ENCODE measurements at places on chromosomes 7 and 10.

GRCh38 chr7:5495581-5496375, 72.1 kb upstream of the TNRC18 start:
- DNase-seq: no peak
- no peak overlapping the region for H3K4me3 ChIP-seq
- H3K4me1 ChIP-seq: peaks cover 21% of the 10 kb centered on the region
- peaks cover 20% of the 10 kb centered on the region for H3K36me3 ChIP-seq

DNA sequence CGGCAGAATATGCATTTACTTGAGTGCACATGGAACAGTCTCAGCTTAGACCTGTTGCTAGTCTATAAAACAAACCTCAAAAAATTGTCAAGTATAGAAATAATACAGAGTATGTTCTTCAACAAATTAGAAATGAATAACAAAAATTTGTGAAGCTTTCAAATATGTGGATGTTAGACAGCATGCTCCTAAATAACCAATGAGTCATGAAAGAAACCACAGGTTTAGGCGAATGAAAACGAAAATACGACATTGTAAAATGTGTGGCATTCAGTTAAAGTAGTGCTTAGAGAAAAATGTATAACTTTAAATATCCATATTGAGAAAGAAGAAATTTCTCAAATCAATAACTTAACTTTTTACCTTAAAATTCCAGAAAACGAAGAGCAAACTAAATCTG, 760.0 kb upstream of the SORCS1 start:
- no peak overlapping the region for H3K4me3 ChIP-seq
- H3K4me1 ChIP-seq: no peaks in the 10 kb centered on the region
- no peaks in the 10 kb centered on the region for H3K36me3 ChIP-seq
- no peak overlapping the region for H3K27ac ChIP-seq

- H3K4me3 ChIP-seq: no peak overlapping the region
- no peaks in the 10 kb centered on the region for H3K4me1 ChIP-seq
- H3K36me3 ChIP-seq: no peaks in the 10 kb centered on the region
- H3K27ac ChIP-seq: no peak overlapping the region
Observed at GRCh38 chr7:74511345-74511744, 57.6 kb downstream of the GTF2IRD1 start.

DNA sequence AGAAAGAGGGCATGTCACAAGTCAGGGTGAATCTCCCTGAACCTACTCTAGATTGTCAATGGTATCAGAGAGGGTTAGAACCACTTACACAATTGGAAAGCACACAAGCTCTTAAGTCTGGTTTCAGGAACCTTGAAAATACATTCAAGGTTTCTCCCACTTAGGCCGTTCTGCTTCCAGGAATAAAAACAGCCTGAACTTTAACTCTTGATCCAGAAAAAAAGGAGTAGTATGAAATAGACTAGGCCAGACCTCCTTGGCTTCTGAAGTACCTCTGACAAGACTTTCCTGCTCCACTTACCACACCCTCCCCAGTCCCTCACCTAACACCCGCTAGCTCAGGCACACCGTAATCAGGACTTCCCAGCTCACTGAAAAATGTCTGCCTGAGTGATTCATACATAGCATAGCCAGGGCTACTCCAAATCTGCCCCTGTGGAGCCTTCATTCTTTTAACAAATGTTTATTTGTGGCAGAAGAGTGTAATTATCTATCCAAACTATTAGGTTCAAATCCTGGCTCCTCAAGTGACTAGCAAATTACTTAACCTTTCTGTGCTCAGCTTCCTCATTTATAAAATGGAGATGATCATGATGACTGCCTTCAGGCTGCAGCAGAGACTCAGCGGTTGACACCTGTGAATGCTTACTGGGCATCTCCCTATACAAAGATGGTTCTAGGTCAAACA, 30.3 kb upstream of the IL6 start:
- H3K27me3 ChIP-seq: no peaks in the 10 kb centered on the region
- no peak for DNase-seq
- H3K4me3 ChIP-seq: peak overlapping the region; percentile 55
- peaks cover 85% of the 10 kb centered on the region for H3K4me1 ChIP-seq
- peaks cover 11% of the 10 kb centered on the region for H3K36me3 ChIP-seq
- H3K27ac ChIP-seq: peak overlapping the region; percentile 89
